ENCODE measurements at places on chromosomes 2 and 18. TPM values are rescaled to one million over a fixed set of nuclear protein-coding genes. Genes with fewer than 3 reads are reported as not detected.

DNA sequence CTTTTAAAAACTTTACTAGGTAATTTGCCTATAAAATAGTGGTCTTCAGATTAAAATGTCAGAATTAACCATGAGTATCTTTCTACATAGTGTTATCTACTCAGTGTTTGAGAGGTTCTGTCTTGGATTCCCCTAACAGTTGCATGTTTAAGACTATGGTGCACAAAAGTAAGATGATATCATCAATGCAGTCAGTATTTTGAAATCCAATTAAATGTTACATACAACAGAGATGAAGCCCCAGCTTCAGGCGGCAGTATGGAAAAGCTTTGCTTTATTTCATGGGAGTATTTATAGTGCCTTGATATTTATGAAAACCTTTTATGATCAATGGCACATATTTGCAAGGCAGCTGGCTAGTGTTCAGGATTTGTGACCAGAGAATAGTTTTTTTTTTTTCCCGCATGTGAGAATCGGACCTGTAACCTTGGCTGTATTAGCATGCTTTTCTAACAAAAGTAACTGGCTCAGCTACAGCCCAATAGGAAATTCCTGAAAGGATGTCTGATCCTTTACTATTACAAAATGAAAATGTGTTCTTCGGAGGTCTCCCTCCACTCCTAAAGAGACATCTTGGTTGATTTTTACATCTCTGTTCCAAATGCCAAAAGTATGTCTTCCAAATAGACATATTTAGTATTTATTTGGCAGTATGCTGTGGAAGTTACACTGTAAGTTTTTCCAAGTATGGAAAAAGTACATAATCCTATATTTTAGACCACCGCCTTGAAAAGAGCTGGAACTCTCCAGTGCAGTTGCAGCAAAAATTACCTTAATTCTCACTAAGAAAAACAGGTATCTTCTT lies 319.3 kb upstream of the UBE2E3 start:
- no peak overlapping the region for H3K27ac ChIP-seq
- no peak for DNase-seq
- no peaks in the 10 kb centered on the region for H3K4me1 ChIP-seq
- no peaks in the 10 kb centered on the region for H3K27me3 ChIP-seq
- no peak overlapping the region for H3K4me3 ChIP-seq

- no peaks in the 10 kb centered on the region for H3K36me3 ChIP-seq
- no peaks in the 10 kb centered on the region for H3K27me3 ChIP-seq
- no peak overlapping the region for H3K27ac ChIP-seq
Observed at GRCh38 chr2:158337018-158337417, 119.5 kb downstream of the CCDC148 start.

DNA sequence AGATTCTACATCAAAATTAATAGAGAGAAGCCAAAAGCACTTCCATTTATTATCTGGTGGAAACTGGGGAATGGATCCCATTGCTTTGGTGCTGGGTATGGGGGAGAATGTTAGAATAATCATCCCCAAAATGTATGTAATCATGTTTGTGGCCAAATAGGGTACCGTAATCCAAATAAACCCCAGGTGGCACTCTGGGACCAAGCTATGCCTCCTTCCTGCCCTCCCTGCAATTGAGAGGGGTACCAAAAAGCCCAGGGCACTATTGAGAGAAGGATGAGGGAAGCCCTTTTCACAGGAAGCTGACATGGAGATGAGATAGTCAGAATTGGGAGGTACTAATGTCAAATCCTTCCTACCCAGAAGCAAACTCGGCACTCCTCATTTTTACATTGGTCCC lies 85.7 kb upstream of the NRP2 start:
- no peaks in the 10 kb centered on the region for H3K27me3 ChIP-seq
- H3K4me3 ChIP-seq, result no peak overlapping the region
- no peaks in the 10 kb centered on the region for H3K36me3 ChIP-seq
- H3K4me1 ChIP-seq, result no peaks in the 10 kb centered on the region
- no peak for DNase-seq

Gene SCN7A
- total RNA-seq, result 97.1 TPM

DNA sequence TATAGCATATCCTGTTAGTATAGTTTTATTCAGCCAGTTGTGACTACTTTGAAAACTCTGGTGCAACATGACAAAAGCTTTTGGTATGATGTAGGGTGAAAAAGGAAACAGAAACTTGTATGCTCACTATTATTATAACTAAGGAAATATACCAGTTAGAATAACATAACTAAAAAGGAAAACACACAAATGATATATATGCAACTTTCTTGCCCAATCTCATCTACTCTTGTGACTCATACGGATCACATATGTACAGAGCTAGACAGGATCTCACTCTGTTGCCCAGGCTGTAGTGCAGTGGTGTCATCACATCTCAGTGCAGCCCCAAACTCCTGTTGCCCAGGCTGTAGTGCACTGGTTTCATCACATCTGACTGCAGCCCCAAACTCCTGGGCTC lies 12.4 kb upstream of the TLK1 start:
- no peaks in the 10 kb centered on the region for H3K36me3 ChIP-seq
- no peaks in the 10 kb centered on the region for H3K27me3 ChIP-seq
- no peaks in the 10 kb centered on the region for H3K4me1 ChIP-seq

Gene SPATA3
- not detected for total RNA-seq

- H3K27ac ChIP-seq, result peak overlapping the region; percentile 92
- H3K27me3 ChIP-seq, result no peaks in the 10 kb centered on the region
- DNase-seq, result no peak
- H3K4me3 ChIP-seq, result peak overlapping the region; percentile 64
- H3K4me1 ChIP-seq, result peaks cover 38% of the 10 kb centered on the region
Observed at GRCh38 chr2:10447300-10447894, 730 bp downstream of the ODC1 start.

Gene SCYGR7
- not detected for total RNA-seq

Gene ASB3
- 29.0 TPM for total RNA-seq

GRCh38 chr18:24894880-24895279 lies 434.4 kb downstream of the HRH4 start:
- H3K27ac ChIP-seq, result no peak overlapping the region
- no peaks in the 10 kb centered on the region for H3K36me3 ChIP-seq
- H3K4me3 ChIP-seq, result no peak overlapping the region
- H3K27me3 ChIP-seq, result no peaks in the 10 kb centered on the region
- H3K4me1 ChIP-seq, result no peaks in the 10 kb centered on the region

GRCh38 chr2:143611336-143611735 lies 482.1 kb downstream of the ARHGAP15 start:
- peaks cover 14% of the 10 kb centered on the region for H3K4me1 ChIP-seq
- H3K36me3 ChIP-seq, result no peaks in the 10 kb centered on the region
- no peak overlapping the region for H3K4me3 ChIP-seq
- H3K27me3 ChIP-seq, result no peaks in the 10 kb centered on the region

Gene PUM2
- total RNA-seq, result 116 TPM

GRCh38 chr2:59936048-59936447 lies 617.4 kb downstream of the BCL11A start:
- no peak overlapping the region for H3K4me3 ChIP-seq
- no peak overlapping the region for H3K27ac ChIP-seq
- H3K27me3 ChIP-seq, result no peaks in the 10 kb centered on the region
- no peaks in the 10 kb centered on the region for H3K4me1 ChIP-seq

Gene DPP10
- total RNA-seq, result 1.0 TPM

GRCh38 chr2:217611626-217612127 lies 391.1 kb downstream of the TNS1 start:
- no peak overlapping the region for H3K27ac ChIP-seq
- H3K27me3 ChIP-seq, result no peaks in the 10 kb centered on the region
- H3K4me1 ChIP-seq, result no peaks in the 10 kb centered on the region
- DNase-seq, result no peak
- no peaks in the 10 kb centered on the region for H3K36me3 ChIP-seq

Gene MPV17
- 80.4 TPM for total RNA-seq

DNA sequence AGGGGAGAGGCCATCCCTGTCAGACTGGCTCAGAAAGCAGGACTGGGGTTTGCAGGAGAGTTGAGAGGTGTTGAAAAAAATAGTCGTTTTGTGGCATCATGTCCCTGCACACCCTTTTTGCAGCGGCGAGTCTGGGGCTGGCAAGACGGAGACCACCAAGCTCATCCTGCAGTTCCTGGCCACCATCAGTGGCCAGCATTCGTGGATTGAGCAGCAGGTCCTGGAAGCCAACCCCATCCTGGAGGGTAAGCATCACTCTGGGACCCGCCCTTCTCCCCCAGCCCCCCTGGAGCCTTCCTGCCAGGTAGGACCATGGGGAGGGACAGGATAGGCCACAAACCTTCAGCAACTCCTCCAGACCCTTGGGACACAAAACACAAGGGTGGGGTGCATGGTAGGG lies 34.2 kb downstream of the MYO7B start:
- peak; percentile 30 for DNase-seq
- no peak overlapping the region for H3K4me3 ChIP-seq
- no peaks in the 10 kb centered on the region for H3K27me3 ChIP-seq
- peaks cover 6% of the 10 kb centered on the region for H3K4me1 ChIP-seq
- H3K27ac ChIP-seq, result no peak overlapping the region
- H3K36me3 ChIP-seq, result no peaks in the 10 kb centered on the region

DNA sequence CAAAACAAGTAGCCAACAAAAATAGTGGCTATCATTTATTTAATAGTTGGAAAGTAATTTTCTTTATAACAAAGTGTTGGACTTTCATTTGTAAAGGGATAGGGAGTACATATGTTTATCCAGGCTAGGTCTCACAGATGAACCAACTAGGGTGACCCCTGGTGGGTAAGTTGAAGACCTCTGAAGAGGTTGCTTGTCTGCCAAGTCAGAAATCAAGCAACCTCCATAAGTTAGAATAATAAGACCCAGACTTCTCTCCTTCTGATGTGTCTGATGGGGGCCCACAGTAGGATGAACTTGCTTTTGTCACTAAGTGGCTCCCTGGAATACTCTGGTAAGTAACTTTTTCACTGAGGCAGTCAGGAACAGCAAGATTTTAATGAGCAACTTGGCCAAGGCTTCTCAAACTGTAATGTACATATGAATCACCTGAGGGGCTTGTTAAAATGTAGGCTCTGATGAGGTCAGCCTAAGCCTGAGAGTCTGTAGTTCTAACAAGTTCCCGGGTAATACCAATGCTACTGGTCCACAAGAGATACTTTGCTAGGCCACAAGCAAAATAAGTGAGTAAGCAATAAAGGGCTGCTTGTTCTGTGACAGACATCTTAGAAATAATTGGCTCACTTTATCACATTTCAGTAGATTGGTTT lies 319.6 kb downstream of the PIK3C3 start:
- H3K27ac ChIP-seq, result no peak overlapping the region
- no peaks in the 10 kb centered on the region for H3K36me3 ChIP-seq
- no peaks in the 10 kb centered on the region for H3K27me3 ChIP-seq

DNA sequence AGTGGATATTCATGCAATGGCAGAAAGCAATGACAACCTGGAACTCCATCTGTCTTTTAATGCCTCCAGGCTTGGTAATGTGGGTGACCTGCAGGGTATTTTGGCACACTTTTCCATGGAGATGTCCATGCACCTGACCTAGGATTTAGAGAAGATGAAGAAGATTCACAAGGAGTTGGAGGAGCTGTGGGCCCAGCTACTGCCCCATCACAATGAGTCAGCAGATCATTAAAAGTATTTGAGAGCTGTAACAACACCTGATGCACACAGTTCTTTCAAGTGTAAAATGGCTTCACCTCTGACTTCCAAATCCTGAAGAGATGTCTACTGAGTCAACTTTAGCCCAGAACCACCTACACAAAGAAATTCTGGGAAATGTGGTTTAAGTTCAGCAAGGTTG lies 22.1 kb upstream of the OSR1 start:
- H3K27ac ChIP-seq, result no peak overlapping the region
- H3K27me3 ChIP-seq, result no peaks in the 10 kb centered on the region
- no peaks in the 10 kb centered on the region for H3K4me1 ChIP-seq
- DNase-seq, result no peak
- no peaks in the 10 kb centered on the region for H3K36me3 ChIP-seq

DNA sequence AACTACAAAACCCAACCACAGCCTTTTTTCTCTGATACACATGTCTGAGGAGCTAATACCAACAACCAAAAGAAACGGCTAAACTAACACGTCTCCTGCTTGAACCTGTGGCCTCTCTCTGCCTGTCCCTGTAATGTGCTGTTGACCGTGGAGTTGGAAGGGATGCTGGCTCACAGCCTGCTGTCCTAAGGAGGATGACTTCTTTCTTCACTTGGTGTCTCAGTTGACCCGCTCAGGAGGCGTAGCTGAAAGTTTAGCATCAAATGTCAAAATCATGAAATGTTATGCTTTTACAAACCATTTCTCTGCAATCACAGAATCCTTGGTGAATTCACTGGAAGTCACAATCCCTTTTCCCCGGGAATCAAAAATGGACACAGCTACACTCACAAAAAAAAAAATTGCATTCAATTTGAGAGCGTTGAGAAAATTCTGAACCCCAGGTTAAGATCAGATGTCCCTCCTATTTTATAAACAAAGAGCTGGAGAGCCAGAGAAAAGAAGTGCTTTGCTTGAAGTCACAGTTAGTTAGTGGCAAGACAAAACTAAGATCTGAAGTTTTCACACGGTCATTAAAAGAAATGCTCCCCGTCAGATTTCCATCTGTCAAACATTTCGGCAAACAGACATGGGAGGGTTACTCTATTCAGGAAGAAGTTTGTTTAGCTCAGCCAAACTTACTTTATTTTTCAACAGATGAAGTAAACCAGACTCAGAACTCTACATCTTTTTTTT lies 74.3 kb downstream of the IRS1 start:
- no peaks in the 10 kb centered on the region for H3K36me3 ChIP-seq
- no peak for DNase-seq
- H3K4me1 ChIP-seq, result peaks cover 19% of the 10 kb centered on the region
- H3K27me3 ChIP-seq, result no peaks in the 10 kb centered on the region
- H3K27ac ChIP-seq, result no peak overlapping the region
- H3K4me3 ChIP-seq, result no peak overlapping the region

DNA sequence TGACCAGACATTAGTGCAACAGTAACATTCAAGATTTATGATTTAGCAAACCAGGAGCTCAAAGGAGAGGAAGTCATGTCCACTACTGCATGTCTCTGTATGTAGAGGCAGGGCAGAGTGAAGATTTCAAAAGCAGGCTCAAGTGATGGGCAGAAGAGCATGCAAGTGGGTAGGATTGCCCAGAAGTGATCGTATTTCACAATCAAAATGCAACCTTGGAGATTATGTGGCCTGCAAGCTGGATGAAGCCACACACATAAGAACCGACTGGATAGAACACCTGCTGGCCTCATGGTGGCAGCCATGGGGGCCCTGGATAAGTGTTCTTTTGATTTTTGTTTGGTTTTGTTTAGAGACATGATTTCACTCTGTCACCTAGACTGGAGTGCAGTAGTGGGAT lies 286.8 kb upstream of the RAB12 start:
- H3K27me3 ChIP-seq, result no peaks in the 10 kb centered on the region
- H3K4me3 ChIP-seq, result no peak overlapping the region
- no peaks in the 10 kb centered on the region for H3K4me1 ChIP-seq
- H3K27ac ChIP-seq, result no peak overlapping the region
- no peak for DNase-seq
